GM19239 (cell line): ENCODE measurements at places on chromosomes 5 and 9.
A peak's percentile ranks its signal among the peaks of the same experiment; 100 is the strongest.

DNA sequence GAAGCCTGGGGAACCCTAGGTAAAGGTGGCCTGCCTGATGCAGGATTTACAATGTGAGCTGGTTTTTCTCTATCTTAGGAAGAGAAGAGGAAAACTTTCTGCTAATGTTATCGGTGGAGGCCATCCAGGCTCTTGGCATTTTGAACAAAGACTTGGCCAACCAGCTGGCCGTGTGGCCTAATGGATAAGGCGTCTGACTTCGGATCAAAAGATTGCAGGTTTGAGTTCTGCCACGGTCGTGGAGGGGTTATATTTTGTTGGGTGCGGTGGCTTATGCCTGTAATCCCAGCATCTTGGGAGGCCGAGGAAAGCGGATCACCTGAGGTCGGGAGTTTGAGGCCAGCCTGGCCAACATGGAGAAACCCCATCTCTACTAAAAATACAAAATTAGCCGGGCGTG is 9.6 kb downstream of the C9orf152 start:
- DNase-seq, result no peak

- DNase-seq, result no peak
These were observed 223.7 kb upstream of the NFIL3 start for GRCh38 chr9:91647371-91647770.

- DNase-seq, result no peak
These were observed 2.0 kb upstream of the MEIKIN start for GRCh38 chr5:131947445-131947844.

- DNase-seq, result no peak
These were observed 522.3 kb upstream of the NUDT12 start for GRCh38 chr5:104084896-104085295.

DNA sequence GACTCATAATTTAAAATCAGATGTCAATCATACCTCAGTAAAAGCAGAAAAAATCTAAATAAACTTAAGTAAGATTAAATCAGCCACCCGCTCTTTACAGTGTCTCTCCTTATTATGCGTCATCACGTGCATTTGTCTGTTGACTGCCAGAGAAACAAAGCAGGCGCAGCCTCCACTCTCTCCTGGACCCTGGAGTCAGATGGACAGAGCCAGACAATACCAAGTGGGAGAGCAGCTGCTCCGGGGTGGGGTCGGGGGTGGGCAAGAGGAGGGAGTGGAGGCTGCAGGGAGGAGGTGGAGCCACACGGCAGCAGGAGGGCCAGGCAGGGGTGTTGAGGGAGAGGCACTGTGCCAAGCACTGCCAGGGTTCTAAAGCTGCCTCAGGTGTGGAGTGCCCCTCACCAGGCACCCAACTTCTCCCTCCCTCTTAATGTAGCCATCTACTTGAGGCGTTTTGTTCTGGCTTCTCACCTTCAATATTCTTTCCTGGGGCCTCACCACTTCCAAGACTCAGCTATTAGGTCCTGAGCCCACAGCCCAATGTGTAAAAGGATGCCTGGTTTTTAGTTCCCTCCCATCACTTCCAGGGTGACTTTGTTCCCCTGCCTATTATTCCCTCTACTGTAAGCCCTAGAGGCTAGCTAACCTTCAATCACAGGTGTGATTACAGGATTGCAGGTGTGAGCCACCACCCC is 96.3 kb downstream of the GLDC start:
- DNase-seq, result no peak

DNA sequence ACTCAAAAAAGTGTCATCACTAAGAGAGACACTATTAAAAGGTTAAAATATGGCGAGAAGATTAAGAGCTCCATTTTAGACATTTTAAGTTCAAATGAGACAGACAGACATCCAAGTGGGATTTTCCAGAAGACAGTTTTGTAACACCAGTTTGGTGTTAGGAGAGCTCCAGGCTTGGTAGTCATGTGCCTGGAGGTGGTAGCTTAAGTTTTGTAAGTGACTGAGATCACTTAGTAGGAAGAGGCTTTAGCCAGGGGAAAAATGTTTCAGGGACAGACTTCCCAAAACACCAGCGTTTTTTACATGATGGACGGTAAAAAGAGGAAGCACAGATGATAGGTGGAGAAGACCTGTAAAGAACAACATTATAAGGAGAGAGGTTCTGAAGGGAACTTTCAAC is 150.3 kb downstream of the GIN1 start:
- DNase-seq, result no peak

DNA sequence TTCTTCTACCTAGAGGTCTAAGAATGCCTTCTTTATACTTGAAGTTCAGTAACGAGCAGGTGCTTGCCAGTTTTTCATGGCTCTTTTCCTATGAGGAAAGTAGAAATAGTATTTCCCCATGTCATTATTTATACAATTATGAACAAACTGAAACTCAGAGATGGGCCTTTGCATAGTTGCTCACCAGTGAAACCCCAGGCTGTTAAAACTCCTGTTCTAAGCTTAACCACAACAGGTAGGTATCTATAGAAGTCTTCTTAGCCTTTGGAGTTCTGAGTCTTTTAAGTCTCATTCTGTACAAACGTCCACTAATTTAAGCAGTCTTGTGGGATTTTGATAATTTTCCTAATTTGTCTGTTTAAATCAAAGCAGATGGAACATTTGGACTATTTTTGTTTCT is 90.1 kb downstream of the STARD4 start:
- peak; percentile 0 for DNase-seq

- DNase-seq, result no peak
These were observed 137.4 kb downstream of the DENND1A start for GRCh38 chr9:123792501-123792900.

GRCh38 chr5:66875315-66875714 is 279.1 kb downstream of the MAST4 start:
- no peak for DNase-seq

DNA sequence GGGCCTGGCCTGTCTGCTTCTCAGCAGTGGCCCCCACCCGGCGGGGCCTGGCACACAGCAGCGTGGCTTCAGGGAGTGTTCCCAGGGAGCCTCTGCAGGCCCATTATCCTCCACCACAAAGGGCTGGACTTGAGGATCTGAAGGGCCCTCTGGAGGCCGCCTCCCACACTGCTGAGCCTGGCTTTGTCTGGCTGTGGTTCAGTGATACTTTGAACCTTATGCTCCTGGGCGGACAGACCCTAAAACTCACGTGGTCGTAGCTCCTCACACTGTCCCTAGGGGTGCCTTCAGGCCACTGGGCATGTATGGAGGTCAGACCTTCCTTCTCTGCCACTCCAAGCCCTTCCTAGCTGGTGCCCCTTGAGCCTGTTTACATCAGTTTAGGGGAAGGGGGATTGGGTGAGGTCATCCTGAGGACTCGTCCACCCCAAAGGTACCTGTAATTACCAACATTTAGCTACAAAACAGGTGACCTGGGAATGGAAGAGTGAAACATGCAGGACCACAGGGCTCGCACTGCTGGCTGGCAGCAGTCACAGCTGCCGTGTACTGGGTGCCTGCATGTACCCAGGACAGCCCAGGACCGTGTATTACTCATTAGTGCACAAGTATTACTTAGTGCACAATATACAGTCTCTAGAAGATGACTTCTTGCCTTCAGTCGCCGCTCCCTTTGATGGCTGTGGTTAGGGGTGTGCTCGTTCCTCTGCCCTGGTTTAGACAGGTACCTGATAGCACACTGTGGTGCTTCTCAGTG is 8.5 kb downstream of the GRHPR start:
- no peak for DNase-seq

GRCh38 chr9:105237246-105237645 is 7.2 kb upstream of the SLC44A1 start:
- no peak for DNase-seq

DNA sequence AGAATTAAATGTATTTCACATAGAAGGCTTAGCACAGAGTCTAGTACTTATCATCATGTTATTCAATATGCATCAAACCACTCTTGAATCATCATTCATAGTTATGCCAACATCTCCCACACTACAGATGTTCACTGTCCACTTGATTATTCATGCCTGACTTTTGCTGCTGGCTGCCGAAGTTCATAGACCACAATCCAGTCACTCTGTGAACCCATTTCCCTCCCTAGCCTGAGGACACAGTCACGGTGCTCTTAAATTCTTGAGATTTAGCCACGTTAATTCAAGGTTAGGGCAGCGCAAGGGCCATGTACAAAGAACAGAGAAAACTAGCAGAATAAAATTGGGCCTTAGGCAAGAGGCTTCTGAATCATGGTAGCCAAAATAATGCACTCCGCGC is 32.4 kb downstream of the ABCA1 start:
- no peak for DNase-seq

DNA sequence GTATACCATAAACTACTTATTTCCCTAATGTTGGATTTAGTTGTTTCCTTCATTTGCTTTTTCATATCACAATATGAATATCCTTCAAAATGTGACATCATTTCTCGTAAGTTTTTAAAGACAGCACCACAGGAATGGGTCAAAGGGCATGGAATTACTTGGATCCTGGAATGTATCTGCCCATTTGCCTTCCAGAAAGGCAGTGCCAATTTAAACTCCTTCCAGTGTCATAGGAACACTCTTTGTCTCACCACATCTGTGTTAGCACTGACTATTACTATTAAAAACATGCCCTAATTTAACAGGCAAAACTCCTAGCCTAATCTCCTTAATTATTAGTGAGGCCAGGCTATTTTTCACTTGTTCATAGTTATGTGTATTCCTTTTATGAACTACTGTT is 58.0 kb downstream of the SPTLC1 start:
- no peak for DNase-seq

GRCh38 chr9:27086818-27087680 is 22.0 kb upstream of the TEK start:
- DNase-seq, result no peak

DNA sequence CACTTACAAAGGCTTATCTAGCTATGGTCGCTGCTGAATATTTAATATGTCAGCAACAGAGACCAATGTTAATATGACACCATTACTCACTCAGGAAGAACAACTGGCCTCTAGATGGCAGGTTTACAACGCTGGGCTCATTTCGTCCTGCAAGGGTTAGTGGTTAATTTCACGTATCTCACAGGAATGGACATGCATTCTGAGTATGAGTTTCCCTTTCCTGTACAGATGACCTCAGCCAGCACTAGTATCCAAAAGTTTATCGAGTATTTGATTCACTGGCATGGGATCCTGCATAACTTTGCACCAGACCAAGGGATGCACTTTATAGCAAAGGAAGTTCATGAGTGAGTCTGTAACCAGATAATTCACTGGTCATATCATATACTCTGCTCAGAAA is 8.7 kb upstream of the TRPC7 start:
- DNase-seq, result no peak

GRCh38 chr5:43569236-43569746 is 12.4 kb upstream of the PAIP1 start:
- DNase-seq, result no peak

- DNase-seq, result no peak
These were observed 201.3 kb downstream of the HSD17B3 start for GRCh38 chr9:96100385-96101300.

DNA sequence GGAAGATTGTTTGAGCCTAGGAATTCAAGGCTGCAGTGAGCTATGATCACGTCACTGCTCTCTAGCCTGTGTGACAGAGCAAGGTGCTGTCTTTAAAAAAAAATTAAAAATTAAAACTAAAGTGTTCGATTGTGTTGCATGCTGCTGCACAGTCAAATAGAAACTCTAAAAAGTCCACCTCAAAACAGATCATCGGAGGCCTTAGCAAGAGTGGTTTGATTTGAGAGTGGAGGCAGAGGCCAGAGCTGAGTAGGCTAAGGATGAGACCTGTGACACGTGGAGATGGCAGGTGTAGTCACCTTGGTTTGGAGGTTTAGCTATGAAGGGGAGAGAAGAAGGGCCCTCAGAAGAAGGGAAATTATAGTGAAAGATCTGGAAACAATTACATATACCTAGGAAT is 2.8 kb upstream of the PTPDC1 start:
- no peak for DNase-seq

DNA sequence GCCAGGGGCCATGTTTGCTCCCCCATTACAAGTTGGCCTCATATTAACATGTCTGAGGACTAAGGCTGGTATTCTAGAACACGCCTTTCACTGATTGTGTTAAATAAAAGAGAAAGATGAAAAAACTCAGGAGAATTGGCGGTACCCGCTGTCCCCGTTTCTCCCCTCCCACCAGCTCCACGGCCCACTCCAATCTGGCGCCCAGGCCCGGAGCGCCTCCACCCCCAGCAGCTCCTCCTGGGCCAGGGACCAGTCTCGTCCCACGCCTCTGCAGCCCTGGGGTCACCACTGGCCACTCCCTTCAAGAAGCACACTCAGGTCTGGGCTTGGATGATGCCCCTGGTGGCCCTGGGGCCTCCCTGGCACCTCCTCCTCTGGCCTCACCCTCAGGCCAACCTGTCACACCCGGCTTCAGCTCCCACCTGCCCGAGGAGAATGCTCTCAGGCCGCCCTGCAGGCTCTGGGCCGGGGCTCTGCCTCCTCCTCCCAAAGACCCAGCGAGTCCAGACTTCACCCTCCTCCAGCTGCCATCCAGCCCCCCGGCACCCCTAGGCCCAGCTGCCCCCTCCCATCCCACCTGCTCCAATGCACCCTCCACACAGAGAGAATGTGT is 133.0 kb upstream of the PPP1R26 start:
- no peak for DNase-seq

- no peak for DNase-seq
These were observed 3.6 kb downstream of the GLDC start for GRCh38 chr9:6641961-6642360.

DNA sequence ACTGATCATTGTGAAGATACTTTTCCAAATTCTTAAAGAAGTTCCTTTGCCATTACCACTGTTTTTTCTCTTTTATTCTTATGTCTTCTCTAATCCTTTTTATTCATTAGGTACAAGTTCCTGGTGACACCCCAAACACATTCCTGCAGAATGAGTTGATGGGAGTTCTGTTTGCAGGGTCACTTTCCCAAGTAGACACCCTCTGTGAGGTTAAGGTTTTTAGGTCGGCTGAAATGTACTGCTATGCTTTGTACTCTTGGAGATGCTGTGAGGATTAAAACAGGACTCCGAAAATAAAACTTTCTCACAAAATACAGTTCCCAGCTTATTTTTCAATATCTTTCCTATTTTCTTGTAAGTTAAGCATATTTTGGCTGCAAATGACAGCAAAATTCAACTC is 143.3 kb upstream of the TLE4 start:
- DNase-seq, result no peak

- DNase-seq, result peak; percentile 23
These were observed 16.3 kb downstream of the KLF9 start for GRCh38 chr9:70398145-70398556.

- no peak for DNase-seq
These were observed 201.5 kb downstream of the AOPEP start for GRCh38 chr9:94927762-94928670.

DNA sequence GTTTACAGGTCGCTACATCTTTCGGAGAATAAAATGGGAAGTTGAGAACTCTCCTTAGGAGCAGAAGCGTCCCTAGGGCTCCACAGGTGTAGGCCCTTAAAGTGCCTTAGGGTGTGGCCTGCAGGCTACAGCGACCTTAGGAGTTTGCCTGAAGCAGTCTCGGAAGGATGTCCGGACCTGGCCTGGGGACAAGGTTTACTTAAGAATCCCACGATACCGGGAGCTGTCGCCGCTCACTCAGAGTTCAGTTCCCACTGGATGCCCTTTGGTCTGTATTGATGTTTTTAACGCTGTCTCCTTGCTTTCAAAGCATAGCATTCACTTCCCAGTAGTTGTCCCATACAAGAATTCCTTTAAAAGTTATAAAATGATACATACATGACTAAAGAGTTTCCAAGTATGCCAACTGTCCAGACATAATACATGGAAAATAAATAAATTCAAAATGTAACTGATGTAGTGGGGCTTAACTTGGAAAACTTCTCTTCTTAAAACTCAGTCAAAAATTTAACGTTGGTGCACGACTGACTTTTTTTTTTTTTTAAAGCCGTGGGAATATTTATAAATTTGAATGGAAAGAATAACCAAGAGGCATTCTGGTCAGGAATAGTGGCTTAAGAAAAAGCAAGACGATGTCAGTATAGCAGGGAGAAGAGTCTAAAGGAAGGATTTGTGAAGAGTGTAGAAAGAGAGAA is 848 bp downstream of the RAD50 start:
- DNase-seq, result peak; percentile 12
